ENCODE measurements at places on chromosomes 7 and 10. TPM values are rescaled to one million over a fixed set of nuclear protein-coding genes. Genes with fewer than 3 reads are reported as not detected.

- DNase-seq: no peak
These were observed 53.1 kb upstream of the DPYSL4 start for GRCh38 chr10:132133449-132134240.

DNA sequence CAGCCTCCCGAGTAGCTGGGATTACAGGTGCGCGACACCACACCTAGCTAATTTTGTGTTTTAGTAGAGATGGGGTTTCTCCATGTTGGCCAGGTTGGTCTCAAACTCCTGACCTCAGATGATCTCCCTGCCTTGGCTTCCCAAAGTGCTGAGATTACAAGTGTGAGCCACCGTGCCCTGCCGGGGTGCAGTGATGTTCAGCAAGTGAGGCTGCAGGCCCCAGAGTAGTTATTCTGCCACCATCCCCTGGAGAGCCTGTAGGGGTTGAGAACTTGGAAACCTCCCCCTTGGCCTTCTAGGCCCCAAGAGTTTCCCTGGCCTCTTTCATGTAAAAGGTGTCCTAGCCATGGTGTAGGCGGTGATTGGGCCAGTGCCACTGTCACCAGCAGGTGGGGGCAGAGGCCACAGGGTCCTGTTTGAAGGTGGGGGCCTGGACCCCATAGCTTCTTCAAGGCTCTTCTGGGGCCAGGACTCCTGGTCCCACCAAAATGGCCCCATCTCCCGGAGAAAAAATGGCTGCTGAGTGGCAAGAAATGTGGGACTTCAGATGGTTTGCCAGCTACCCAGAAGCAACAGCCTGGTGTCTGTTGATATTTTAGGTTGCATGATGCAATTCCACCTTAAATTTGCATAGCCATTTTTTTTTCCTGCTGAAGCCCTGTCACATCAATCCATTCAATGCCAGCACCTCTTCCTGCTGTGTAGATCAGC, 25.5 kb upstream of the INMT start:
- no peak for DNase-seq

- no peak for DNase-seq
These were observed 47.8 kb downstream of the IKZF1 start for GRCh38 chr7:50352282-50352681.

DNA sequence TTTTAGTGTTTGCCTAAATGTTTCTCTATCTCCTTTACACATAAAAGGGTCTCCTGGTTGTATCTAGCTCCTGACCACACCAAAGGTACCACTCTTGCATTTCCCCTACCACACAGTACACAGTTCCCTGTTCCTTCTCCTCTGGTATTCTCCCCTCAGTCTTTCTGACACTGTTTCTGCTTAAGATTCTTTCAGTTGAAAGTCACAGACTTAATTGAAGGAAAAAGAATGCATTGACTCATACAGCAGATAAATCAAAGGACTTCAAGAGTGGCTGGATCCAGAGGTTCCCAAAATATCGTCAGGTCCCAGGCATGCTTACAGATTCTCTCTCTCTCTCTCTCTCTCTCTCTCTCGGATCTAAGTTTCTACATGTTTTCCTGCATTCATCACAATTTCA, 185.6 kb upstream of the LRGUK start:
- peak; percentile 78 for DNase-seq

DNA sequence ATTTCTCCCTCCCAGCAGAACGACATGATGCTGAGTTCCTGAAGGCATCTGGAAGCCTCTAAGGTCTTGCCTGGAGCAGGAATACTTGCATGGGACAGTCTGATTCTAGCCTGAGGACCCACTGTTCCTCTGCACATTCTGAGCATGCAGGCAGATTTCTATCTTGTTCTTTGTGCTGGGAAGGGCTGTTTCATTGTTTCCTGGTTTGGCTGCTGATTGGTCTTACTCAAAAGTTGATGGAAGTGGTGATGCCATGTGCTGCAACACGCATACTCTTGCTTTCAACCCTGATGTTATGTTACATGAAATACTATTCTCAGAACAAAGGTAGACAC, 307.0 kb downstream of the GATA3 start:
- no peak for DNase-seq

DNA sequence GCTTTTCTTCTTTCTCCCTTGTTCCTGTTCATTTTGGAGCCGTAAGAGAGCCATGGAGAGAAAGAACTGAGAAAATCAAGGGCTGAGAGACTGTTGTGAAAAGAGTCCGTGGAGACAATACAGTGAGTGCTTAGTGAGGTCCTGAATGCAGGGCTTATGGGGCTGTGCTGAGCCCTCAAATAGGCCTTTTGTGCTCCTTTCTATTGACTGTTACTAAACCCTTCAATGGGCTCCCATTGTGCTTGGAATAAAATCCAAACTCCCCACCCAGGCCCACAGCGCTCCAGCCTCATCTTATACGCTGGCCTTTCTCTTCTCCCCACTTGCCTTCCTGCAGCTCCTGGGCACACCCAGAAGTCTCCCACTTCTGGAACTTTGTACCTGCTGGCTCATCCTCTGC, 243.1 kb upstream of the HABP2 start:
- DNase-seq: no peak

- no peak for DNase-seq
These were observed 183.4 kb downstream of the PIP4K2A start for GRCh38 chr10:22531008-22531407.

GRCh38 chr10:112375721-112376395, 1.9 kb downstream of the ACSL5 start:
- DNase-seq: peak; percentile 69

- no peak for DNase-seq
These were observed 422.9 kb upstream of the MKI67 start for GRCh38 chr10:128549101-128549608.

- DNase-seq: no peak
These were observed 31.7 kb upstream of the GALNTL5 start for GRCh38 chr7:151924508-151924907.

- DNase-seq: no peak
These were observed 89.6 kb downstream of the ATXN7L1 start for GRCh38 chr7:105786520-105787470.

DNA sequence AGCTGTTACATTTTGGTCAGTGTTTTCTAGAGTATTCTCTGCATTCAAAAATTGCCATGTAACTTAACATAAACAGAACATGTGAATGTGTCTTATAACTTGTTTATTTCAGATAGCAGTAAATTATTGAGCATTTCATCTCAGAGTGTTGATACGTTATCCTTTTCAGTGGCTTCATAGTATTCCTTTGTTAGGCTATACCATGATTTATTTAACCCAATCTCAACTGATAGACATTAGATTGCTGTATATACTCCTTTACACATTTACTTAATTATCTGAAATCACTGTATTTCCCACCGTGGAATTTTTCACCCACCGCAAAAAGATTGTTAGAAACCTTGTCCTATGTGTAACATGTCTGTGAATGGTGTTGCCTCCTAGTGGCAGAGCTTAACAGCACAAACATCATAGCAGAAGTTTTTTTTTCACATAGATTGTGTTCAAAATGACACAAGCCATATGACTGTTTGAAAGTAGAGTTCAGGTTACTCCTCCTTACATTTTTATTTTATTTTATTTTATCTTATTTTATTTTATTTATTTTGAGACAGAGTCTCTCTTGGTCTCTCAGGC, 21.4 kb downstream of the SLF2 start:
- DNase-seq: peak; percentile 34

- no peak for DNase-seq
These were observed 79.4 kb upstream of the ARID5B start for GRCh38 chr10:61822096-61822495.

DNA sequence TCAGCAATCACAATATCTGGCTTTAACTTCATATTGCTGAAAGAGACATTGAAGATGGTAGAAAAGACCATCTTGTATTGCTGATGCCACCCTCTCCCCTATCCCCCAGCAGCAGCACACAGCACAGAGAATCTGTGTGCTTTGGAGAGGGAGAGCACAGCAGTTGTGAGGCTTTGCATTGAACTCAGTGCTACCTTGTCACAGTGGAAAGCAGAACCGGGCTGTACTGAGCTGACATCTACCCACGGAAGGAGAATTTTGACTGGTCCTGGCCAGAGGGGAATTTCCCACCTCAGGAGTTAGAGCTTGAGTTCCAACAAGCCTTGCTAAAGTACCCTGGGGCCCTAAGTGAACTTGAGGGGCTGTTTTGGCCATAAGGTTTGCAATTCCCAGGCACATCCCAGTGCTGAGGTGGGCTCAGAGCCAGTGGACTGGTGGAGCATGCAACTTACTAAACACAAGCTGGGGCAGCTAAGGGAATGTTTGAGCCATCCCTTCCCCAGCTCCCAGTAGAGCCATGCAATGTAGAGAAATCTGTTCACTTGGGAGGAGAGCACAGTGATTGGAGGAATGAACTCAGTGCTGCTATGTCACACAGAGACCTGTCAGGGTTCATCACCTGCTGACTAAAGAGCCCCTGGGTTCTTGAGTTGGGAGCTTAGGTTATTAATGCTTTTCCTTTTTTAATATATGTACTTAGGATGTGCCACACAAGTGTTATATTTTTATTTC, 62.1 kb downstream of the OR13A1 start:
- no peak for DNase-seq

DNA sequence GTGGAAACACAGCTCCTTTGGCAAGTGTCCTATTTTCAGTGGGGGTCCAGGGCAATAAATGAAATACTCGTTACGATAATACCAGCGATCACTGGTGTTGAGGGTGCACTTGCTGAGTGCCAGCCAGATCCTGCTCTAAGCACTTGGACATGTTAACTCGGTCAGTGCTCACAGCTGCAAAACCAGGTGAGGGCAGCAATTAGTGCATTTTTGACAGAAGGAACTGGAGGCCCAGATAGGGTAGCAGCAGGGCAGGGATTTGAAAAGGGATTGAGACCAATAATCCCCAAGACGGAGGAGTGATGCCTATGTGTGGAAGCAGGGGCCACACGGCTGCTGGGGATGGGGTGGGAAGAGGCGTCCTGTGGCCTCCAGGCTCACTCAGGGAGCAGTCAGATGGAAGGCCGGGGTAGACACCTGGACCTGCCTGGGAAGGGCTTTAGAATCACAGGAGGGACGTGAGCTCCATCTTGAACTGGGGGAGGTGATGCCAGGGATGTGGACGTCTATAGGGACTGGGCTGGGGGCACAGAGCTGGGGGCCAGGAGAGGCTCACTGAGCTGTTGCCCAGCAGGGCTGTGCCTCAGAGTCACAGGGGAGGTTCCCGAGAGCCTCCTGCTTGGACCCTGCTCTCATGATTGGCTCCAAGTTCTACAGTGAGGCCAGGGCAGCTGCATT, 14.3 kb downstream of the PTPRE start:
- DNase-seq: no peak

GRCh38 chr10:33899578-33900531, 565.4 kb upstream of the NRP1 start:
- DNase-seq: peak; percentile 10

DNA sequence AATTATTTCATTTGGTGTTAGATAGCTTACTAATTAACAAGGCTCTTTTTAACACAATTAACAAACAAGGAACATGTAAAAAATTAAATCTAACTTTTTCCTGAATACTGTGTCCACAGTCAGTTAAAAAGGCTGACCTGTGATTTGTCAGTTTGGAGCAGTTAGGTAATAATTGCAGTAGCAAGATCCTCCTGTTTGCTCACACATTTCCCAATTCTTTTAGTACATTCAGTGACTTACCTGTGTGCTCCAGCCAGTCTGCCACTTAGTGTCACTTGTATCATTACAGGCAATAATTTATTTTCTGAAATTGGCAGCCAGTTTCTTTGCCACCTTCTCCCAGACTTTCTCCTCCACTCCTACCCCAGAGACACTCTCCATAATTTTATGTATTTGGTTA, 66.8 kb downstream of the LHFPL3 start:
- DNase-seq: no peak

The MDFIC gene
- 53.1 TPM for total RNA-seq

The EGFR gene
- 55.0 TPM for total RNA-seq

The SLIT1 gene
- not detected for total RNA-seq

The SORCS3 gene
- total RNA-seq: not detected

The HSPA12A gene
- total RNA-seq: 4.8 TPM

The INA gene
- not detected for total RNA-seq

The ATE1 gene
- total RNA-seq: 14.2 TPM

The SP8 gene
- not detected for total RNA-seq

The JAZF1 gene
- total RNA-seq: 13.8 TPM

Data from GM23248 (cell line).